ENCODE measurements at places on chromosomes 7 and 10. TPM values are rescaled to one million over a fixed set of nuclear protein-coding genes. Genes with fewer than 3 reads are reported as not detected.

GRCh38 chr7:150945853-150946420 is 32.2 kb downstream of the KCNH2 start:
- DNase-seq = peak; percentile 66

DNA sequence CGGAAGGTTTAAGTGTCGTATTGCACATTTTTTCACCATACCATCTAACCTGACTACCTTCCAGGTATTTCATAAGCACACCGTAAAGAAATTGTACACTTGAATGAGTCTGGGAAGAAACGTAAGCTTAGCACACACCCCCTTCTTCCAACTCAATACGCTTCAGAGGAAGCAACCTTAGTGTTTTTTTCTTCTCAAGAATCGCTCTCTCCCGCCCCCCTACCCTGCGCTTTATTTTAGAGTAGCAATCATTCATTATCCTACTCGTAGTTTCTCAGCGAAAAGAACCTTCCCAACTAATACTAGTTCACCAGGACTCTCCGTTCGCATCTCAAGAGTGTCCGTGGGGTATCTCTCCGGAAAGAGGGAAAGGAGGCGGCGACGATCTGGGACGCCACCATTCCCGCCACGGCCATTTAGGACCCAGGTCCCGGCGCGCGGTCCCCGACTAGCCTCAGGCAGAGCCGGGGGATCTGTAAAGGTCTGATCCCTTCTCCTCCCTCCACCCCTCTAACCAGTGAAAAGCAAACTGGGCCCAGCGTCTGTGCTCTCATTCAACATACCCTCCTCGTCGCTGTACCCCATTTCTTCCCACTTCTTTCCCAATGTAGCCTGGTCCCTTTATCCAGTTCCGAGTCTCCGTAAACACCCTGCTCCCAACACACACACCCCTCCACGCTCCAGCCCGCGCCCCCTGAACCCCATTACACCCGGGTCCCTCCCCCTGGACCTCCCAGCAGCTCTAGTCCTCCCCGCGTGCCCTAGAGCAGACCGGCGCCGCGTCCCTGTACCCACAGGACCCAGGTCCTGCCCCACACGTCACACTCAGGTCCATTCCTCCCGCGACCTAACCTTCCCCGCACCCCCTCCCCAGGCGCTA is 16.0 kb downstream of the MYOZ1 start:
- no peak for DNase-seq

GRCh38 chr10:91635401-91636400 is 2.8 kb upstream of the PPP1R3C start:
- DNase-seq = peak; percentile 80

SYT15B gene
- total RNA-seq = 4.9 TPM

- no peak for DNase-seq
These were observed 55.8 kb downstream of the CDHR3 start for GRCh38 chr7:106018566-106019469.

ASIC3 gene
- 0.34 TPM for total RNA-seq

DNA sequence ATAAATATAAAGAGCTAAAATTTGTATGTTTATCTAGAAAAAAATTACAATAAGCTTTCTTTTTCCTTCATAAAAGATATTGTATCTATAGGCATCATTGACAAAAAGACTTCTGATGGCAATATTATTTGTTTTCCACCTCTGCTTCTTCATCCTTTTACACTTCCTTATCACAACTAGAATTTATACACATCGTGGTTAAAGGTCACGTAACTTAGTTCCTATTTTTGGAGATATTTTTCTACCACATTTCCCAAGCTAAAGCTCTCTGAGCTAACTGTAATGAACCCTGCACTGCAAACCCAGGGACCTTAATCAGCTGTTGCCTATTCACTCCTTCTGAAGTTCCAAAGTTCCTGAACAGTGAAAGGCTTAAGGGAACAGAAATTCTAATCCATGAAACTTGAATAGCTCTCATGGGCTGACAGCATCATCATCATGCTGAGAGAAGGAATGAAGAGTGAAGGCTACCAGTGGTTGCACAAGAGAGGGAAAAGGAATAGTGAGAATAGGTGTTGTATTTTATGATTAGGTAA is 106.1 kb upstream of the SLC13A1 start:
- no peak for DNase-seq

GRCh38 chr10:76114581-76115001 is 683.2 kb downstream of the LRMDA start:
- no peak for DNase-seq

GRCh38 chr10:80769700-80770160 is 232.0 kb downstream of the SH2D4B start:
- DNase-seq = no peak

DNA sequence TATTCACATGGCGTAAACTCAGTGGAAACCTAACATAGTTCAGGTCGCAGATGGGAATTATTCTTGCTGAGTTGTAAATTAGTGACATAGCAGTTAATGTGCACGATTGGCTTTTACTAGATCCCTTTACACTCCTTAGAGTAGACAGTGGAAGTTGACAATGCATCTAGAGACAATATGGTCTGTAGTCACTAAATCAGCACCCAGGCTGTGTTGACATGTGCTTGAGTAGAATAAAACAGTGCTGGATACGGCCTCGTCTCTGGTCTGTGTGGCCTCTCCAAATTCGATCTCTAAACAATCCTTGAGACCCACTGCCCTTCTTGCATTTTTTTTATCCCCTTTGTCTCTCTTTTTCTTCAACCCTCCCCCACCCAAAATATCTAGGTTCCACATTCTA is 615.7 kb downstream of the SORCS1 start:
- DNase-seq = no peak

LBX1 gene
- total RNA-seq = not detected

DNA sequence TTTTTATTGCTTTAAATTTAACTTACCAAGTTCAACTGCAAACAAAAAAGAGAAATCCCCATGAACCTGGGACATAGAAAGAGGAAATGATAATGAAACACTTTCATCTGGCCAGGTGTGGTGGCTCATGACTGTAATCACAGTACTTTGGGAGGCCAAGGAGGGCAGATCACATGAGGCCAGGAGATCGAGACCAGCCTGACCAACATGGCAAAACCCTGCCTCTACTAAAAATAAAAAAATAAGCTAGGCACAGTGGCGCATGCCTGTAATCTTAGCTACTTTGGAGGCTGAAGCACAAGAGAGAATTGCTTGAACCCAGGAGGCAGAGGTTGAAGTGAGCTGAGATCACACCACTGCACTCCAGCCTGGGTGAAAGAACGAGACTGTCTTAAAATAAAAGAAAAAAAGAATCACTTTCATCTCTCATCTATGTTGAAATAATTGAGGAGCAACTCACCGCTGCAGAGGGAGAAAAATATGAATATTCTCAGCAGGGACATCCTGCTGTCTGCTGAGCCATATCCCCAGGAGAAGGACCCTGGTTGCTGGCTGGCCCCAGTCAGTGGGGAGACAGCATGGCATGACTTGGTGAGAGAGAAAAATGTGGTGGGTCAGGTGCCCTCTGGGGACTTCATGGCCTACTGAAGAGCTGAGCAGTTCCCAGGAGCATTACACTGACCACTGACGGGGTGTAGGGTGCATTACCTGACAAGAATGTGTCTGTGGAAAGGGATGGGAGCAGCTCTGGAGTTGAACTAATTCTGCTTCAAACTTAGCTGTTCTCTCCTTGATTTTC is 22.8 kb upstream of the TARP start:
- no peak for DNase-seq

CNPY1 gene
- total RNA-seq = not detected

DNA sequence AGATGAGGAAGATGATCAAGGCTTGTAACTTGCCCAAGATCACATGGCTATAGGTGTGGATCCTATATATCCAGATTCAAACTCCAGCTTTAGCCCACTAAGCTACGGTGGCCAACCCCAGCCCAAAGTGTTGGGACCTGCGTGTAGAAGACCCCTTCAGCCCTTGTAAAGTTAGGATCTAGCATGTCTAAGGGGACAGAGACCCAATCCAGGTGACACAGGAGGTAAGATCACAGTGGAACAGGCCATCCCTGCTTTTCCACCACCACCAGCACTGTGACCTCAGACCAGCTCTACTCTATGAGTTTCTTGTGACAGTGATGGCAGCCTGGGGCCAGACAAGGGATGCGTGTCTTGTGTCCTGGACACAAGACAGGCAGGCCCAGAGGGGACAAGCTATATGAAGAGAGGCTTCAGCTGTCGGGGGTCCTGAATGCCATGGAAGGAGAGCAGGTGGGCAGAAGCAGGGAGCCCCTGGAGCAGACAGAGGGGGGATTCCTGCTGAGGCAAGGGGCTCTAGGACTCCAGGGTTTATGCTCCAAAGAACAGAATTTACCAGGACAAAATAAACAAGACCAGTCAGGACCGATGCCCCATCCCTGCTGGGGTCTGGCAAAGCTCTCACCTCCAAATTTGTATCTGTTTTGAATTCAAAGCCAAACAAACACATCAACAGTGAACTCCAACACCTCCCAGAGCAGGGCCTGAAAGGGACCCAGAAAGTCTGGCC is 10.4 kb downstream of the GPRIN2 start:
- peak; percentile 42 for DNase-seq

ARL4A gene
- 22.6 TPM for total RNA-seq

SLC13A4 gene
- total RNA-seq = 0.13 TPM

DNA sequence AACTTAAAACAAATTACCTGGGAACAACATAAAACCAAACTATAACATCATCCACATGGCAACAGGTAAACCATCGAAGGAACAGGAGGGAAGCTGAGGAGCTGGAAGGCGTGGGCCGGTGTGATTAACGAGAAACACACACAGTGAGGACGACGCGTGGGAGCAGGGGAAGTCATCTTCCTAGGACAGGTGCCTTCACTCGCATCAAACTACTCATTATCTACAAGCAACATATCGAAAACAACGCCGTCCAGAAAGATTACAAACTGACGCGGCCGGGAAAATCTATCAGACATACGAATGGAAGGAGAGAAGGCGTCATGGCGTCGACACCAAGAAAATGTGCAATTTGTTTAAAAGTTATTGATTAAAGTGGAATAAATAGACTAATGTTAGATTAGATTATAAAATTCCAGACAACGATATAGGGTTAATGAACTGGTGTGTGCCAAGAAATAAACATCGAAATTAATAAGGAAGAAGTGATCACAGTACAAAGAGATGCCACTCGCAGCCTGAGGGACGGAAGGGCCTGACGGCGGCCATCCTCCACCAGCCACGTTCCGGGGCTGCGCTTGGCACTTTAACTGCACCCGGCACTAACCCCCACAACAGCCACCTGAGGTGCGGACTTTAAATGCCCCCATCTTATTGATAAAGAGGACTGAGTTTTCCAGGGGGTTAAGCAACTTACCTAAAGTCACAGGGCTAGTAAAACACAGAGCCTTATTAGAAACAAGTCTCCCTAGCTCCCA is 581.7 kb downstream of the DNAJB6 start:
- DNase-seq = no peak

DNA sequence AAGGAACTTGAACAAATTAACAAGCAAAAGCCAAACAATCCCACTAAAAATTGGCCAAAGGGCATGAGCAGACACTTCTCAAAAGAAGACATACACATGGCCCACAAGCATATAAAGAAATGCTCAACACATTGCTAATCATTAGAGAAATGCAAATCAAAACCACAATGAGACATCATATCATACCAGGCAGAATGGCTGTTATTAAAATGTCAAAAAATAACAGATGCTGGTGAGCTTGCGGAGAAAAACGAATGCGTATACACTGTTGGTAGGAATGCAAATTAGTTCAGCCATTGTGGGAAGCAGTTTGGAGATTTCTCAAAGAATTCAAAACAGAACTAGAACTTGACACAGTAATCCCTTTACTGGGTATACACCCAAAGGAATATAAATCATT is 311.7 kb upstream of the HPS1 start:
- no peak for DNase-seq

DNA sequence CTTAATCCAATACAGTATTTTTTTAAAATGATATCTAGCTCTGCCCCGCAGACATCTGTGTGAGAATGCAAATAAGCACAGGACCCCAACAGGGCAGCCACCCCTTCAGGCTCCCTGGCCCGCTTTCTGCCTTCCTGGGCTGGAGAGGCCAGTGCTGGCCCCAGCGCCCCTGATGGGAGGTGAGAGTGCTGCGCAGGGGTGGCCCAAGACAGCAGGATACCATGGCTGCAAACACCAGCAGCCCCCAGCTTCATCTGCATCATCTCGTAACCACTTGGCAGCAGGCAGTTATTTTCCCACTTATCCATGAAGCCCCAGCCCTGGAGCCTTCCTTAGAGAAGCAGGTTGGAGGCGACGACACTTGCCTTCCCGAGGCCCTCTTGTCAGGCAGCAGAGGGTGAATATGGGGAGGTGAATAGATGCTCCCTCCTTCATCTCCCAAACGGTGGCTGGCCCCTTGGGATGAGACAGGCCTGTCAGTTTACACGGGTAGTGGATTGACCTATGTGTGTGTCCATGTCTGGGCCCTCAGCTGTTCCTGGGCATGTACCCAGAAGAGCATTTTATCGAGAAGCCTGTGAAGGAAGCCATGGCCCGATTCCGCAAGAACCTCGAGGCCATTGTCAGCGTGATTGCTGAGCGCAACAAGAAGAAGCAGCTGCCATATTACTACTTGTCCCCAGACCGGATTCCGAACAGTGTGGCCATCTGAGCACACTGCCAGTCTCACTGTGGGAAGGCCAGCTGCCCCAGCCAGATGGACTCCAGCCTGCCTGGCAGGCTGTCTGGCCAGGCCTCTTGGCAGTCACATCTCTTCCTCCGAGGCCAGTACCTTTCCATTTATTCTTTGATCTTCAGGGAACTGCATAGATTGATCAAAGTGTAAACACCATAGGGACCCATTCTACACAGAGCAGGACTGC is 71.2 kb downstream of the ALOX5 start:
- no peak for DNase-seq

DNA sequence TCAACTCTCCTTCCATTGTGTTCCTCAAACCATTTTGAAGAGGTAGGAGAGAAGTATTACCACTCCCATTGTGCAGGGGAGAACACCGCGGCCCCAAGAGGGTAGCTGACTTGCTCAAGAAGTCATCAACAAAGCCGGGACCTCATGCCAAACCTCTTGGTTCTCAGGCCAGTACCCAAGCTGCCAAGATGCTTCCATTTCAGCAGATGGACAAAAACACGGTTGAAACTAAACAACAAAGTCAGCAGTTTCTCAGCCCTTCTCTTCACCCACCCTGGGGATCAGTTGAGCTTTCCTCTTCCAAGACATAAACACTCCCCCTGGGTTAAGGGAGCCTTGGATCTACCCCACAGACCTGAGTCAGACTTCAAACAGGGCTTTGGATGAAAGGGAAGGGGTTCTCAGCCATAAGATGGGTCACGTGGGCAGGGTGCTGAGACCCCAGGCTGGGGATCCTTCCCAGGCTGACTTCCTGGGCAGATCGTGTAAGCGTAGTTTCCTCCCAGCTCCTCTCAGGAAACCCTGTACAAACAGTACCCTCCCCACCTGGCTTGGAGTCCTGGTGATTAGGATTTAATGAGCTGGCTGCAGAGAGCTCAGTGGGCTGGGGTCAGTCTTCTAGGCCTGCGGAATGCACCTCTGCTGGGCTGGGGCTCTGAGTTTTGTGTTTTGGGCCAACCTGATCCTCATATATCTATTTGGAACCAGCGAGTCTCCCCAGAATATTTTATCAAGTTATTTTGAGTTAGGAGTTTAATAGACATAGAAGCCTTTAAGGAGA is 27.3 kb downstream of the EMX2 start:
- DNase-seq = no peak

DNA sequence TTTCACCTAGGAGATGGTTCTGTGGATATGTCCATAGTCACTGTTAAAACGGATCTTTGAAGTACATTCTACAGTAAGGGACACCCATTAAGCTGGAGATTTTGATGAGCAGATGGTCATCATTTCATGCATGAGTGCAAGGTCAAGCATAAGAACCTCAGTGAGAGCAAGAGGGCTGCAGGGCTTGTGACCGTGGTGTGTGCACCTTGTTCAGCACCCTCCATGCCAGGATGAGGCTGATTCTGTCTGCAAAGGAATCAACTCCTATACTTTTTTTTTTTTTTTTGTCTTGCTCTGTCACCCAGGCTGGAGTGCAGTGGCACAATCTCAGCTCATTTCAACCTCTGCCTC is 17.6 kb downstream of the PDSS1 start:
- no peak for DNase-seq
